ENCODE measurements at places on chromosomes 3 and 15.

DNA sequence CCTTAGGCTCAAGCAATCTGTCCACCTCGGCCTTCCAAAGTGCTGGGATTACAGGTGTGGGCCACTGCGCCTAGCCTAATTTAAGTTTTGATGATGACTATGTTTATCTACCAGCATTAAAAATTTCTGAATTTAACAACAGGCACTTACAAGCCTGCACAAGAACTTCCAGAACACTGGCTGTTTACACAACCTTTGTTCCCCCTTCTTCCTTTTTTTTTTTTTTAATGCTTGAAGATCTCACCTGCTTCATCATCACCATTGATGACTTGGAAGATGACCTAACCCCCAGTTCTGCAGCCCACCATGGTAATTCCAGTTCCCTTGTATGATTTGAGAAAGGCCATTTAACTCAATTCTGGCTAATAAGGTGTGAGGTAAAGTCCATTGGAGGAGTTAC lies 70.4 kb downstream of the GJD2 start:
- DNase-seq: no peak

- no peak for DNase-seq
Measured at GRCh38 chr3:3200632-3201212, 21.2 kb upstream of the CRBN start.

DNA sequence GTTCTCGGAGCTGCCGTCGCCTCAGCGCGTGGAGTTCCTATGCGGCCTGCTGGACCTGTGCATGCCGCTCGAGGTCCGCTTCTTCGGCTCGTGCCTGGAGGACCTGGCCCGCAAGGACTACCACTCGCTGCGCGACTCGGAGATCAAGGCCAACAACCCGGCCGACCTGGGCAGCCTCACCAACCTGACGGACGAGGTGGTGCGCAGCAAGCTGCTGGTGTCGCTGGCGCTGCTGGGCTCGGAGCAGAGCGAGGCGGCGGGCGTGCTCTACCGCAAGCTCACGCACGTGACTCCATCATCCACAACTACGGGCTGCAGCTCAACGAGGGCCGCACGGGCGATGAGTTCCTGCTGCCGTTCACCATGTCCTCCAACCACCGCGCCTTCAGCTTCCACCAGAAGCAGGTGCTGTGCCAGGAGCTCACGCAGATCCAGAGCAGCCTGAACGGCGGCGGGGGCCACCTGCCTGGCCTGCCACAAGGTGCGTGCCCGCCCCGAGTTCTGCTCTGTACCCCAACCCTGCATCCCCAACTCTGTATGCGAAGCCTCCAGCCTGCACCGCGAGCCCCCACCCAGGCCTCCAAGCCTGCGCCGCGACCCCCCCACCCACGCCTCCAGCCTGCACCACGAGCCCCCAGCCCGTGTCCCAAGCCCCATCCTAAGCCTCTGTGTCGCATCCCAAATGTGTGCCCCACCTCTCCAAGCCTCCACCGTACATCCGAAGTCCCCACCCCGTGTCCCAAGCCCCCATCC lies 178.2 kb downstream of the OR4M2 start:
- DNase-seq: no peak

GRCh38 chr15:81575436-81576123 lies 201.6 kb upstream of the TMC3 start:
- no peak for DNase-seq

GRCh38 chr3:60585918-60586317 lies 665.3 kb downstream of the FHIT start:
- no peak for DNase-seq

- no peak for DNase-seq
Measured at GRCh38 chr15:79408041-79408440, 24.1 kb upstream of the MINAR1 start.

- no peak for DNase-seq
Measured at GRCh38 chr3:52434491-52435115, 10.3 kb downstream of the SEMA3G start.

All from activated T-helper 1 cell treated with anti-CD3 and anti-CD28 coated beads, Interleukin-12 subunit alpha, Interleukin-12 subunit beta, Interleukin-2, Interleukin-4 antibody, amounts not matched to agents 30 ng/mL and 10 ng/mL and 1 ng/mL, durations not matched to agents 14 hours and 24 hours and 36 hours (primary cell).